ENCODE measurements at places on chromosomes 7 and 10. TPM values are rescaled to one million over a fixed set of nuclear protein-coding genes. Genes with fewer than 3 reads are reported as not detected.

Gene HOXA6
- total RNA-seq: not detected

Gene ARHGAP12
- total RNA-seq: 53.3 TPM

Gene ZFYVE27
- 20.9 TPM for total RNA-seq

Gene PTF1A
- total RNA-seq: not detected

Gene PODXL
- total RNA-seq: 1.2 TPM

Gene ADIRF
- 195 TPM for total RNA-seq

Gene SPDYE9
- under 0.01 TPM for total RNA-seq

Gene MYH16
- not detected for total RNA-seq

Gene ITIH5
- 2.8 TPM for total RNA-seq

Gene MKI67
- 1.8 TPM for total RNA-seq

Gene SPDYE6
- total RNA-seq: 0.15 TPM

Data from smooth muscle cell of trachea (primary cell).